ENCODE measurements at places on chromosomes 7 and 10.

GRCh38 chr10:23338886-23339285, 5.7 kb downstream of the C10orf67 start:
- DNase-seq, result no peak

- no peak for DNase-seq
Observed at GRCh38 chr10:3259499-3259898, 86.9 kb upstream of the PITRM1 start.

GRCh38 chr7:23894892-23895569, 185.0 kb downstream of the STK31 start:
- DNase-seq, result no peak

DNA sequence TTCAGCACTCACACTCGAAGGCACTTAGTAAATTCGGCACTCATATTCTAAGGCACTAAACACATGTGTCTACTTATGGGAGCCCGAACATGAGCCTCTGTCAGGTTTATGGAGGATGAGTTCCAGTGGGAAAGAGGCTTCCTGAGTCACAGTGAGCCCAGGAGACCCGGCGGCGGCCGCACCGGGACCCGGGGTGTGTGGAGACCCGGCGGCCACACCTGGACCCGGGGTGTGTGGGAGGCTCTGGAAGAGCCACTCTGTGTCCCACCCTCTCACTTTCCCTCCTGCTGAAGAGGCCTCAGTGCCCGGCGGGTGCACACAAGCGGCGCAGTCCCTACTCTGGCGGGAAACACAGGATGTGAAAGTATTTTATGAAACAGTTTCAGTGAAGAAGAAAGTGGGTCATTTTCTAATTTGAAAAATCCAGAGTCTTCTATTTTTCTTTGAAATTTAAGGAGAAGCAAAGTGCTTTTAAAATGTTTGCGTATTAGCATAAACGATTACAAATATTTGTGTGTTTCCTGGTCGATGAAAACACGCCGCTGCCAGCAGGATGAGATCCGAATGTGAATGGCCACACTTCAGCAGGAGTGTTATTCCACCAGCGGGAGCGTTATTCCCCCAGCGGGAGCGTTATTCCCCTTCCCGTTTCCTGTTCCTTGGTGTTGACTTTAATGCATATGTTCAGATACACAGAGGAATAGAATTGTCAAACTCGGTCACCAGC, 625.1 kb downstream of the DNAJB6 start:
- DNase-seq, result no peak

GRCh38 chr7:36440880-36441279, 51.2 kb downstream of the ANLN start:
- DNase-seq, result no peak

GRCh38 chr10:22477334-22478287, 132.3 kb downstream of the SPAG6 start:
- no peak for DNase-seq

DNA sequence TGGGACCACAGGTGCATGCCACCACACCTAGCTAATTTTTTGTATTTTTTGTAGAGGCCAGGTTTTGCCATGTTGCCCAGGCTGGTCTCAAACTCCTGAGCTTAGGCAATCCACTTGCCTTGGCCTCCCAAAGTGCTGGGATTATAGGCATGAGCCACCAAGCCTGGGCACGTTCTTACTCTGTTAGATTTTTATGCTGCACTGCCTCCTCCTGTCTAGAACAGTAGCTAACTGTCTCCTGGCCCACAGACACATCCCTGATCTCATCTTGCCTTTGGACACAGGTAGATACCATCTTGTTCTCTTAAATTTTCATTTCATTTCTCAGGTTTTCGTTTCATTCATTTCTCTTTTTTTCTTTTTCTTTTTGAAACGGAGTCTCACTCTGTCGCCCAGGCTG, 41.1 kb downstream of the BLVRA start:
- no peak for DNase-seq

GRCh38 chr7:4257146-4258111, 424.7 kb upstream of the FOXK1 start:
- DNase-seq, result no peak

DNA sequence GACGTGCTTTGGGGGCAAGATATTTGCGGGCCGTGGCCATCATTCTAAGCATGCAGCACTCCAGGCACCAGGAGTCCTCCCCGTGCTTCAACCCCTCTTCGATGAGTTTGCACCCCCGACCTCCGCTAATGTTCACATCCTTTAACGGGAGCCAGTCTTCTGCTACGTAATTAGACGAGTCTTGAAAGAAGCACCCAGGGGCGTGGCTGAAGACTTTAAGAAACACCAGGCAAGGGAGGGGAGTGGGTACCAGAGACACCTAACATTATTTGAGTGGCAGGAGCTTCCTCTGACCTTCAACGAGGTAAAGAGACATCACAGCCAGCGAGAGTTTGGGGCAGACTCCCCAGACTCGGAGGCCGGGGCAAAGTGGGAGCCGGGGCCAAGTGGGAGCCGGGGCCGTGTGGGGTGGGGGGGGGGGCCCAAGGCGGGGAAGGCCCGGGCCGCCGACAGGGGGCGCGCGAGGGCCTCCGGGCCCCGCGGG, 31.1 kb upstream of the TOMM7 start:
- DNase-seq, result no peak

GRCh38 chr7:92682330-92682729, 92.1 kb upstream of the FAM133B start:
- DNase-seq, result no peak

DNA sequence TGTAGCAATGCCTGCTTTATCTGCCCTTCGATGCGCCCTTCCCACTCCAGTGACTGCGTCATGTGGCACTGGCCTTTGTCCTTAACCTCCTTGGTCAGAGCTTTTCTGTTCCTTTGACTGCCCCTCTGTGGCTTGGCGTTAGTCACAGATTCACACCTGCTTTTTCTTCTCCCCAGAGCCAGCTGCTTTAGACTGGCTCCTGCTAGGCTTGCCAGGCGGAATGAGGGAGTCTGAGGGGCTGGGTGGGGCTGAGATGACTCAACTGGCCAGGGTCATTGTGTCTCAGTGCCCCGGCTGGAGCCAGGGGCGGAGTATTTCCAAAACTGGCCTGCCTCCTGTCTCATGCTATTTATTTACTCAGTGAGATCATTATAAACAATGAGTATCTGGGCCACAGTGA, 194.1 kb downstream of the EMX2 start:
- DNase-seq, result no peak

GRCh38 chr7:108246227-108246837, 116.2 kb upstream of the LAMB4 start:
- peak; percentile 50 for DNase-seq

GRCh38 chr7:93860261-93860660, 30.3 kb downstream of the TFPI2 start:
- no peak for DNase-seq

- no peak for DNase-seq
Observed at GRCh38 chr10:70480239-70480861, 1.8 kb downstream of the PALD1 start.

DNA sequence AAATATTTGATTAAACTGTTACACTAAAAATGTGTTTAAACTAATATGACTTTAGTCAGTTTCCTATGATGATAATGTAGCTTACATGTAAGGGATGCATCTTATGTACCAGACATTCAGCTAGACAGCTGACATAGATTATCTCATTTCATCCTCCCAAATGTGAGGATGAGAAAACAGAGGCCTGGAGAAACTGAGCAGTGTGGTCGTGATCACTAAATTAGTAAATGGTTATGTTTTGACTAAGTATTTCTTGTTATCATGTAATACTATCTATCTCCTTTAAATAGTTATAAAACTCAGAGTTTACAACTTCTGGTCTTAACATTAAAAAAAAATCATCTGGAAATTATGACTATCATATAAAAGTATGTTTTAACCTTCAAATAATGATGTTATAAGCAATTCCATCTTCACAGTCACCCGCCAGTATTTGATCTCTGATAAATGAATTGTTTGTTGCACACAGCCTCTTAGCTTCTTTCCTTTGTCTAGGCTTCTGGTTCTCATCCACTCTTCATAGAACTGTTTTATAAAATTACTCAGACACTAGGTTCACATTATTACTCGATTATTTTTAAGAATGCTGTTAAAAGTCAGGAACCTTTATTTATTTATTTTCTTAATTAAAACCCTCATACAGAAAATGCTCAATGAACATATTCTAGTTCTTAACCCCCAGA, 33.6 kb upstream of the HDAC9 start:
- DNase-seq, result no peak

GRCh38 chr10:102919246-102919959, 1.3 kb downstream of the CNNM2 start:
- no peak for DNase-seq

DNA sequence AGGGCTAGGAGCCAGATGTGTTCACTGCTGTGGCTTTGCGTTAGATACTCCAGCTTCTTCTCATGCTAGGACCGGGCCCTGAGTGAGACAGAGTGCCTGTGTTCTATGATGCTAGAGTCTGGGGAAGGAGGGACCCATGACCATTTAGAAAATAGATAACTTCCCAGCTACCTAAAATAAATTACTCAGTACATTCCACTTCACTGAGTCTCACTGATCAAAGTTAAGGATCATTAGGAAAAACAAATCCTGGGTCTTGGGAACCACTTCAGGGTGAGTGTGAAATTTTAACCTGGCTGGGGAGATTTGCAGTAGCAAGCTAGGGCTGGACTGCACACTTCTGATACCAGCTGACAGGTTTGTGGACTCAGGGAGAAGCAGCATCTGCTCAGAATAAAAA, 138.1 kb downstream of the EMX2 start:
- no peak for DNase-seq

- DNase-seq, result no peak
Observed at GRCh38 chr7:119007236-119007635, 782.7 kb downstream of the ANKRD7 start.
